ENCODE measurements at places on chromosomes 11 and 22.

DNA sequence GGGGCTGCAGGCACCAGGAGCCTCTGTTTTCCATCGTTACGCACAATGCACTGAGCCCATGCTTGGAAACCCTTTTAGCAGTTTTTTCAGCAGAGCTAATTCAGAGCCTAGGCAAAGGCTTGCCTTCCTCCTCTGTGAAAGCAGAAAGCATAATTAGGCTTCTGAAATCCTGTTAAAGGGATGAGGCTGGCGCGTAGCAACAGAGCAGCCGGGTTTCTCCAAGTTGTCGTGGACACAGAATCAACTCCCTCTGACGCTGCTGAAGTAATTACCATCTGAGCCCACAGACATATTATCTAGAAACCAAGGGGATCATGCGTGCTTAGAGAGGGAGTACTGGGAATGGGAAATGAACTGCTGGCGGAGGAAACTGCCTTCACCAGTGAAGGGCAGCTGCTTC lies 85.4 kb downstream of the MYO18B start:
- no peak for DNase-seq

DNA sequence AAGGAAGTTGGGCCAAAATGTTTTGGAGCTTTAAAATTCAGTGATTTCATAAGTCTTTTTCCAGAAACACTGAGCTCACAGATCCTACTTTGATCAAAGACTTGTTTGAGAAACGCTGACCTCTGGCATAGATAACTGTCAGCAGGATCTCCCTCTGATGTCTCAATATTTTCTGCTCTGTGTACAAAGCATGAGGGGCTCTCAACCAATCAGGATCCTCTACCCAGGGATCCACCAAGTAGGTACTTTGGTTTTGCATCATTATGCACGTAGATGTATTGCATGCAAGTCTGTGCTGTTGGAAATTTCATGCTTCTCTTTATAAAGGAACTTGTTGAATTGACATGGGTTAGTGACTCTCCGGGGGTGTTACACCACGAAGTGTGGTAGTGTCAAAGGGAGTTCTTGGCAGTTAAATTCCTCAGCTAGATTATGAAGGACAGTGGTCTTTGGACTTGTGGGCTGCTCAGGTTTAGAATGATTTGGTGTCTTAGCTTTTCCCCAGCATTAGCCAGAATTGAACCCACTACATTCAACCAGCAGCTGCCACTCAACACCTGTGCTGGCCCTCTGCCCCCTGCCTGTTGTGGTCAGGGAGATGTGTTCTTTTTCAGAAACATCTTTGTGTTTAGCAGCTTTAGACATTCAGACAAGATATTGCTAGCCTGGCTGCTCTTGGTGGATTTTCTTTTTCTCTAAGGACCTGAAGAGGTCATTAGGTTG lies 1.7 kb upstream of the DIXDC1 start:
- DNase-seq: no peak

DNA sequence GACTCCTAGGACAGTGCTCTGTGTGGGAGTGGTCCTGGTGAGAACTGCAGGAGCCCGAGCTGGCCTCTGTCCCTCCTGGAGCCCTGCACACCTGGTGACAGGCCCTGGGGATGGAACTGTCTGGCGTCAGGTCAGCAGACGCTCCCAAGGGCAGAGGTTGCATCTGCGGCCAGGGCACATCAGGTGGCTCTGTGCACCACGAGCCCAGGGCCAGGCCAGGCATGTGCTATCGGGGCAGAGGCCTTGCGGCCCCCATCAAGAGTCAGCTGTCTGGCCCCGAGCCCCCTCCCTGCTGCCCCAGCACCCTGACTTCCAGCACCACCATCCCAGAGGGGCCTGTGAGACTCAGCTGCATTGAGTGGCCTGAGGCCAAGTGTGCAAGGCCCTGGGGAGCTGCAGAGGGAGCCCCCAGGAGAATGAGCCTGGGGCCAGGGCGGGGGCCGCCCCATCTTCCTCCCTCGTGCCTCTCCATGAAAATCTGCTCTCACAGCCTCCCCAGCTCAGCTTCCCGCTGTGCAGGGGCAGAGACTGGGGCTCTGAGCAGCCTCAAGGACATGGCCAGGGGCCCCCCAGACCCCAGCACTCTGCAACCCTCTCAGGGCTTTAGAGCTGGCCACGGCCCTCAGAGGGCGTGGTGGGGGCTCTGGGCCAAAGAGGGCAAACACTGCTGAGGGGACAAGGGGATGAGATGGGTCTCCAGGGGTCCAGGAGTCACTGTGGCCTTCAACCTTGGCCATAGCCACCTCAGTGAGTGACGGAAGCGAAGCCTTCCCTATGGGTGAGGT lies 56.4 kb downstream of the RTL6 start:
- DNase-seq: no peak

- no peak for DNase-seq
Measured at GRCh38 chr11:69504576-69505335, 23.3 kb downstream of the LINC01488 start.

- DNase-seq: no peak
Measured at GRCh38 chr11:12724301-12725054, 50.3 kb downstream of the TEAD1 start.

DNA sequence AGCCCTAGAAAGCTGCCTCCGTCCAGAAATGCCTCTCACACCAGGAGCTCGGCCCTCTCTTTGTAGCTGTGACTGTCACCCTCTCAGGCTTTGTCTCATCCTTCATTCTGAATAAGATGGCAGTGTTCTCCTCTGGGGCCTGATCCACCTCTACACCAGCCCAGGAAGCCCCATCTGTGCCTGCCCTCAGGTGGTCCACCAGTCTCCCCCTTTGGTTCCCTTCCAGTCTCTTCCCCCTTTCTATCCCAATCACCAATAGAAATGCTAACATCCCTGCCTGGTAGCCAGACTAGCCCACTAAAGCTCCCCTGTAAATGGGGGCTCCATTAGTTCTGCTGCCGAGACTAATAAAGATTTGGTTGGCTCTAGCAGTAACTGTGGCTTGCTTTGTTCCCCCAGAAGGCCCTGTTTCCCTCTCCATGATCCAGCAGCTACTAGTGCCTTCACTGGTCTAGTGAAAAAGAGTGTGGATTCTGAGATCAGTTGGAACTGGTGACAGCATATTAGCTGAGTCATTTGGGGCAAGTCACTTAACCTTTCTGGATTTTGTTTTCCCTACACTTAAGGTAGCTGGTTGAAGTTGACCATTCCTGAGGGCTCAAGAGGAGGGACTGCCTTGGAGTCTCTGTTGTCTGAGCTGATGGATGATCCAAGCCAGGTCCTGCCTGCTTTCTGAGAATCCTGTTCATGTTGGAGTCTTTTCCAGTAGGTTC lies 16.2 kb downstream of the PLEKHB1 start:
- no peak for DNase-seq

DNA sequence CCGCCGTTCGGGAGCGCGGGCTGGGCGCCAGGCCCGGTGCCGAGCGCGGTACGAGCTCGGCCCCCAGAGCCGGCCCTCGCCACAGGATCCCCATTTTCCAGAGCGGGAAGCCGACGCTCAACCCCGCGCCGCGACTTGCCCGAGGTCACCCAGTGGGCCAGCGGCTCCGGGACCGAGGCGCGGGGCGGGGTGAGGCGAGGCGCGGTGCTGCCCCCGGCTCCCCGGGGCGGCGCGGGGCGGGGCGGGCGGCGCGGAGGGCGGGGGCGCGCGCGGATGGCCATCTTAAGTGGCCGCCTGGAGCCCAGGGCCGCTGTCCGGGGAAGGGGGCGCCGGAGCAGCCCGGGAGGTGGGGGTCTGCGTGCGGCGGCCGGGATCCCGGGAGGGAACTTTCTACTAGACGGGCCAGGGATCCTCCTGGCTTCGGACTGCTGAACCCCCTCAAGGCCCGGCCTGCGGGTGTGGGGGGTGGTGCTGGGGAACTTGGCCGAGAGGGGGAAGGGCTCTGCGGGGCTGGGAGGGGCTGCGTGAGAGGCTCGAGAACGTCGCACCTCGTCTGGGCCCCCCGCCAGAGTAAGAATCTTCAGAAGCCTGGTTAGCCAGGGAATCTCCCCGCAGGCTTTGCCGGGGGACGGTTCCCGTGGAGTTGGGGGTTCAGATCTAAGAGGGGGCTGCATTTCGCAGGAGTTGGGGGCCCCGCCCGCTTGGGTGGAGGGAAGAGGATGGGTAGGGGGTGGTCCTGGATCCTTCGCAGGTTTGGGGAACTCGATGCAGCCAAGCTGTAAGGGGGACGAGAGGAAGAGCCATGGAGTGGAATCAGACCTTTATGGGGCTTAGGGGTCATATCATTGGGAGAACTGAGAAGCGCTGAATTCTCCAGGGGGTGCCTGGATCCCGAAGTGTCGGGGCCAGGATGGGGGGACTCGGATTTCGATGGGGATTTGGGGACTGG lies 678 bp upstream of the INPPL1 start:
- DNase-seq: no peak

- no peak for DNase-seq
Measured at GRCh38 chr11:111624608-111625007, 22.4 kb downstream of the SIK2 start.

GRCh38 chr22:29310863-29311339 lies 4.5 kb downstream of the GAS2L1 start:
- peak; percentile 22 for DNase-seq

DNA sequence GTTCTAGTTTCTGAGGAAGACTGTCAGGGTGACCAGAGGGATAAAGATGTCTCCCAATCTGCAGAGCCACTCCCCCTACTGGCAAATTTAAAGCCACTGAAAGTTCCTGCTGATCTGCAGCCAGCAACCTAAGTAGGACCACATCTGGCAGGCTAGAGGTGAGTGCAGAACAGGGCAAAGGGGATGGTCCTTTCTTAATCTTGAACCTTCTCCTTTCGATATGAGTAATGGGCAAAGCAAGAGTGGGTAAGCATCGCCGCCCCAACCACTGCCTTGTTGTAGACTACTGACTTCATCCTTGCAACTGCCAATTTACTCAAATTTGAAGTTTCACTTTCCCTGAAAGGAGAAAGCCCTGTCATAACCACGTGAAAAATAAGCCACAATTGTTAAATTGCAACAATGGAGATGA lies 30.7 kb downstream of the SCUBE2 start:
- DNase-seq: peak; percentile 10

DNA sequence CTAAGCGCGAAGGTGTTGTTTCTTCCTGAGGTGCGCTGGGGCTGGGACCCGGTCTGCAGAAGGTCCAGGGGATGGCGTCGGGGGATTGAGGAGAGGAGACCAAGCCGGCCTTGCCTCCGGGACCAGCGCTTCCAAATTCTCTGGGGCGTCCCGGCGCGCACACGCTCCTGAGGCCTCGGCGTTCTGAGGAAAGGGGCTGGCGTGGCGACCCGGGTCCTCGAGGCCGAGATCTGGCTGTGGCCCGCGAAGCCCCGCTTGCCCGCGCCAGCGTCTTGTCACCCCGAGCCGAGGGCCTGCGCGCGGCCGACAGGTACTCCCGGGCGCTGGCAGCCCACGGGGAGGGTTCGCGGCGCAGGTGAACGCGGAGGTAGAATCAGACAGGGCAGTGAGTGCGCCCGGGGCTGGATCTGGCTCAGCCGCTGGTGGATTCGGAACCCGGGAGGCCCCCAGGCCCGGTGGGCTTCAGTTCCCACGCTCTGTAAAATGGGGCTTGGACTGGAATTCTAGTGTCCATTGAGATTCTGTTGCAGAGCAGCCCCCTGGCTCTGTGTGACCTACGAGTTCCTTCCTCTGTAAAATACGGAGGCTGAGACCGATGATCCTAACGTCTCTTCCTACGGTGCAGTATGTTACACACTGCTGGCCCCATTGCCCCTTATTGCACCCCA lies 14.7 kb downstream of the SSH3 start:
- DNase-seq: no peak

DNA sequence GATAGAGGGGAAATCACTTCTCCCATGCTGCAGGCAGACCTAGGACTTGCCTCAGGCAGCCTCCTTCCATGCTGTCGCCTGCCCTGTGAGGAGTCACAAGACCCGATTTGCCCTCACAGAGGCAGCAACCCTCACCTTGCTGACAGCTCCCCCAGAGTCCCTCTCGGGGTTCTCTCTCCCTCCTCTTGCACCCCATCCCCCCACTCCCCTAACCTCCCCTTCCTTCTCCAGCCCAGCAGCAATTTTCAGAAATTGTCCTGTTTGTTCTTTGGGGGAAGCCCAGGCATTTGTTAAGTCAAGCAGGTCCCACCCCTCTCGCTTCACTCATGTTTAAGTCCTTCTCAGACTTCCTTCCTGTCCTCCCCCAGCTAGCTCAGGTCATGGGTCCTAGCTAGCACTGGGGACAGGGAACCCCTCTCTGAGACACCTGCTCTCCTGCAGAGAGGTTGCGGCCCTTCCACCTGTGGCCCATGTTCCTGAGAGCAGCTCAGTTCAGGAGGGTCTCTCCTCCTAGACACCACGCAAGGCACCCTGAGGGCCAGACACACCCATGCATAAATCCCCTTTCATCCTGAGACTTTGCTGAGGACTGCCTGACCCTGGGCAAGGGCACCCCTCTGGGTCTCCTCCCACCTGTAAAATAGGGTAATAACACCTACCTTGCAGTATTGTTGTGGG lies 6.3 kb upstream of the FXYD2 start:
- DNase-seq: no peak

DNA sequence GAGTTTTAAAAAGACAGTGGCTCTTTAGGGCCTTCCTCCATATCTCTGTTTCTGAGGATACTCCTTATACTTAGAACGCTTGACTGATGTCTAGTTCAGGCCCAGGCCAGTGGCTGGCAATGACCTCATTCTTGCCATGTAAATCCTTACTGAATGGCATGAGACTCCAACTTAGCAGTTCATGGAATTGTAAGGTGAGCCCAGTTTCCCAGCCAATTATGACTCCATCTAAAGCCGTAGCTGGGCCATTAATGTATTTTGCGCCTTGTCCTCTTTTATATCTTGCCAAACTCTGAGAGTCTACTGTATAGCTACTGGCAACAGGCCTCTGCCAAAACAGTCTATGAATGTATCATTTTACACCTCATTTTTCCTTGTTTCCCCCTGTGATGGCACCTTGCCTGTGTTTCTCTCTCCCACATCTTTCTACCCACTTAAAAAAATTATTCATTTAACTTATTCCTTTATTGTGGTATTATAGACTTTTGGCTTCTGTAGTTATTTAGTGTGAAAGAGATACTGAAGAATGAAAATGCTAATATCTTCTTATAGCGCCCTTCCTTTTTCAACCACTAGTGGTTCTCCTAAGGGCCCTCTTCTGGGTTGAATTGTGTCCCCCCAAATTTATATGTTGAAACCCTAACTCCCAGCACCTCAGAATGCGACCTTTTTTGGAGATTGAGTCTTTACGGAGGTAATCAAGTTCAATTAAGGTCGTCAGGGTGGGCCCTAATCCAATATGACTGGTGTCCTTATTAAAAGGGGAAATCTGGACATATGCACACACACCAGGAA lies 67.4 kb downstream of the ZNRF3 start:
- DNase-seq: no peak

DNA sequence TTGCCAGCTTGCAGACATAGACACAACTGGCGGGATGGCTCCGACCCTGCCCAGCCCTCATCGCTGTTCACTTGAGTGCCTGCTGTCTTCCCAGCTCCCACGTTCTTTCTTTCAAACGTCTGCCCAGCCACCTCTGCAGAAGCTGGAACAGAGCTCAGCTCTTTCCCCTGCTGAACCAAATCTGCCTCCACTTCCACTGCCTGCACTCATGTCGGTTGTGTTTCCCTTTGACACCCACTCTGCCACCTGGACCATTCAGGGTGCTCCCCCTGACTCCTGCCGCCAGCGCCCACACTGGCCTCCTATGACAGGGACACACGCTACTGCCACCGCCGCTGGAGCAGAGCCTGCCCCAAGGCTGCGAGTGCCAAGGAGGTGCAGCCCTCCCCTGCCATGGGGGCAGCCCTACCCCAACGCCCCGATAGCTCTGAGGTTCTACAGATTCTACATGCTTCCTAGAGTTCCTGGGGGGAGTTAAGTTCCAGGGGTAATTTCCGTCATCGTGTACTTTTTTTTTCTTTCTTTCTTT lies 37.9 kb downstream of the TST start:
- no peak for DNase-seq

Data from stimulated activated CD4-positive, alpha-beta T cell treated with anti-CD3 and anti-CD28 coated beads, TNF-alpha, amount 100 ng/mL, for 1 hour (primary cell).